NCI-H69 (cell line): ENCODE measurements at places on chromosomes 2 and 18.

DNA sequence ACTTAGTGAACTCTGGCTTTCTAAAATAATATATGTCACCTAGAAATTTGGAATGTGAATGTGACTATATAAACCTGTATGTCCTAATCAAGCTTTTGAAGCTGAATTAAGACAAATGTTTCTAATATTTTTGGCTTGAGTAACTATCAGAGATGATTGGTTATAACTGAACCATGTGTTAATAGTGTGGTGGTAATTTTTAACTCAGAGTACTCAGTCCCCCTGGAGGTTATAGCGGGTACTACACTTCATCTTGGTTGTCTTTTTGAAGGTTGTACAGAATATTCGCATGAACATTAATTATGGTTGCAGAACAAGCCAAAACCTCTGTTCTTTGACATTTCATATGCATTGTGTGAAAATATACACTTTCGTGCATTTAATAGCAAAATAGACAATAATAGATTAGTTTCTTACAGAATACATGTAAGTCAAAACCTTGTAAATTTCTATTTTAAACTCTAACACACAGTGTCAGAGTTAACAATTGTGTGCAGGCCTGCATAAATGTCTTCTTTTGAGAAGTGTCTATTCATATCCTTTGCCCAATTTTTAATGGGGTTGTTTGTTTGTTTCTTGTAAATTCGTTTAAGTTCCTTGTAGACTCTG, 86.0 kb downstream of the OSBPL6 start:
- DNase-seq = peak; percentile 48

GRCh38 chr2:18901242-18901641, 311.9 kb upstream of the NT5C1B start:
- DNase-seq = no peak

- no peak for DNase-seq
These were observed 218.3 kb downstream of the ACKR3 start for GRCh38 chr2:236787885-236788284.

GRCh38 chr2:189153619-189154018, 25.9 kb downstream of the COL5A2 start:
- DNase-seq = no peak

- DNase-seq = no peak
These were observed 44.5 kb downstream of the TWSG1 start for GRCh38 chr18:9379118-9379517.

DNA sequence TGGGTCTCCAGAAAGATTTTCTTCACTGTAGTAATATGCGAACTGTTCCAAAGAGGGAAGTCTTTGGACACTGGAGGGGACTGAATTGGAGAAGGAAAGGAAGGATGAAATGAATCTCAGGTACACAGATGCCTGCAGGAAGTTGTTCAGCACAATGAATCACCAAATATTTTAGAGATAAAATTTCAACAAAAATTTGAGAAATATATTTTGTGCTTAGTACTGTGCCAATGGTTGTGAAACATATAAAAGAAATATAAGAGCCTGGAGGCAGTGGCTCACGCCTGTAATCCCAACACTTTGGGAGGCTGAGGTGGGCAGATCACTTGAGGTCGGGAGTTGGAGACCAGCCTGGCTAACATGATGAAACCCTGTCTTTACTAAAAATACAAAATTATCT, 3.2 kb downstream of the ELMOD3 start:
- no peak for DNase-seq

DNA sequence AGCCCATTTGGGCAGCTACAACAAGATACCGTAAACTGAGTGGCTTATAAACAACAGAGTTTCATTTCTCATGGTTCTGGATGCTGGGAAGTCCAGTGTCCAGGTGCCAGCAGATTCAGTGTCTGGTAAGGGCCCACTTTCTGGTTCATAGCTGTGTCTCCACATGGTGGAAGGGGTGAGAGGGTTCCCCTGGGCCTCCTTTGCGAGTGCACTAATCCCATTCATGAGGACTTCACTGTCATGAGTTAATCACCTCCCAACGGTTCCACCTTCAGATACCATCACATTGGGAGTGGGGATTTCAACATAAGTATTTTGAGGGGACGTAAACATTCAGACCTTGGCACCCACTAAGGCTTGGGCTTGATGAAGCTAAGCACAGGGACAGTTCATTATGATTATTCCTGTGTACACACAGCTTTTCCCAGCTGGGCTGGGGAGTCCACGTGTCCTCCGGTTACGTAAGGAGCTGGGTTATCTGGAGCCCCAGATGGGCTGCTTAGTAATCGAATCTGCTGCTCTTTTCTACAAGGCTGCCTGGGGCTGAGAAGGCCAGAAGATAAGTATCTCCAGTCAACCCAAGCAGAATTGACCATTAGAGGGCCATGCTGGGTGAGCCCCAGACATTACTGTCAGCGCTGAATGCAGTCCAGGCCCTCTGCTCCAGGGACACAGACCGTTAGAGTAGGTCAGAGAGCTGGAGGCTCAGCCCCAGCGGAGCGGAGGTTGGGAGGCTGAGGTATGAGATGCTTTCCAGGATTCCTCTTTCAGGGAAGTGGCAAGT, 42.7 kb downstream of the EPAS1 start:
- DNase-seq = no peak

- DNase-seq = no peak
These were observed 48.1 kb downstream of the KCNE4 start for GRCh38 chr2:223100061-223100511.

GRCh38 chr2:218998414-218999002, 5.3 kb upstream of the CRYBA2 start:
- DNase-seq = peak; percentile 5

DNA sequence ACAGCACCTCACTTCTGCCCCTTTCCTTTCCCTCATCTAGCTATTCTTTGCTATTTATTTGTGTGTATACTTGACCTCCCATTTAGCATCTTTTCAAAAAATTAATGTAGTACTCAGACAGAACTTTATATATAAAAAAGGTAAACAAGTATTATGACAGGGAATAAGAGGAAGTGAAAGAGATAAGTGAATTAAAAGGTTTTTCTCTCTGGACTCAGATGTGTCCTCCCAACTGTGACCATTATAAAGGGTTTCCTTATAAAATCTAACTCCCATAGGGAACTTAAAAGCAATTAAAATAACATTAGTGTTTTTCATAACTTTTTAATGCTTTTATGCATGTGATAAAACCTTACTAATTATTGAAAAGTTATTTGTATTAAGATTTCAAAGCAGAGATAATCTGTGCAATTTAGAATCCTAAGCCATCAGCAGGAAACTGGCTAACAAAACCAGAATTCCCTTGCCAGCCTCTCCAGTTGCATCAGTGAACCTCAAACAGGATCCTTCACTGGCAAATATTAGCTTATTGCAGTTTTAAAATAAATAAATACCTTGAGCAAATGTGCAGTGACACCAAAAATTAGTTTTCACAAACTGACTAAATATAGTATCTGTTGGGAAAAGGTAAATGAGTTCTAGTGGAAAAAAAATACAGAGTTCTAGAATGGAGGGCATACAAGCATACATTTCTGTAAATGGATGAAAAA, 930.7 kb downstream of the BCL11A start:
- no peak for DNase-seq

DNA sequence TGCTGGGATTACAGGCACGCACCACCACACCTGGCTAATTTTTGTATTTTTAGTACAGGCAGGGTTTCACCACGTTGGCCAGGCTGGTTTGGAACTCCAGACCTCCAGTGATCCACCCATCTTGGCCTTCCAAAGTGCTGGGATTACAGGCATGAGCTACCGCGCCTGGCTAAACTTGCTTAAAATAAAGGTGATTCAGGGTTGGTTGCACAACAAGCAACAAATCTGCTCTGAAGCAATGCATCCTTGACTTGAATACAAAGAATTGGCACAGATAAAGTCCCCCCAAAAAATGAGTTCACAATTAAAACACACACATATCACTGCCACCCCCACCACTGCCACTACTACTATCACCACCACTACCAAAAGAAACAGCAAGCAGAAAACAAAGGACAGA, 34.9 kb downstream of the CCDC88A start:
- DNase-seq = no peak

DNA sequence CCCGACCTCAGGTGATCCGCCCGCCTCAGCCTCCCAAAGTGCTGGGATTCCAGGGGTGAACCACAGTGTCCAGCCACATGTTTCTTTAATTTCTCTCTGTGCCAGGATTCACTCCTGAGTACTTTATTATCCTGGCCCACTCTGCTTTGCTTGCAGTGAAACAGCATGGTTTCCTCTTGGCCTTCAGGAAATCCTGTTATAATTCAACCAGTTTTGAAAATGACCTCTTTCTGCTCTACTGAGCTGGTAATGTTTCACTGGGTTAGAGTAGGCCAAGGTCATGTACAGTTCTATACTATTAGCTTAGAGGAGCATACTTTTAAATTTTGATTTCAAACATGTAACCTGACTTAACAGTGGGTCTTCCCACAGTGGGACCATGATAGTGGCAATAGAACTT, 90.6 kb upstream of the PELI1 start:
- DNase-seq = no peak

GRCh38 chr2:12884713-12885282, 168.1 kb downstream of the TRIB2 start:
- no peak for DNase-seq

GRCh38 chr18:30929065-30929464, 113.5 kb downstream of the DSC3 start:
- DNase-seq = no peak

DNA sequence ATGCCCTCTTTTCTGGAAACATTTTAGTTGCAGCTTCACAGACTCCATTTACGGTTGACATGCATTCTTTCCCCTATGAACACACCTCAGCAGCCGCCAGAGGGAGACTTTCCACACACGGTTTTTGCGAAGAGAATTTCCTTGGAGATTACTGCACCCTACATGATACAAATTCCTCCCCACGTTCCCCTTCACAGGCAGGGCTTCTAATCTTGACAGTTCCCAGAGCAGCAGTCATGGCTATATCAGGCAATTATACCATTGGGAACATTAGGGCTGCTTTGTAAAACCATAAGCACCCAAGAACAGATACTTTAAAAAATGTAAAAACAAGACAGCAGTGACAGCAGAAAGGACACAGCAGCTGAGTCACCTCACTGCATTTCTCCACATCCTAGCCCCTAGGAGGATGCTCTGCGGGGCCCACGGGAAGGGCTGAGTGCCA, 253.8 kb downstream of the TGIF1 start:
- DNase-seq = peak; percentile 84
